ENCODE measurements at places on chromosomes 7 and 10.
A peak's percentile ranks its signal among the peaks of the same experiment; 100 is the strongest.

DNA sequence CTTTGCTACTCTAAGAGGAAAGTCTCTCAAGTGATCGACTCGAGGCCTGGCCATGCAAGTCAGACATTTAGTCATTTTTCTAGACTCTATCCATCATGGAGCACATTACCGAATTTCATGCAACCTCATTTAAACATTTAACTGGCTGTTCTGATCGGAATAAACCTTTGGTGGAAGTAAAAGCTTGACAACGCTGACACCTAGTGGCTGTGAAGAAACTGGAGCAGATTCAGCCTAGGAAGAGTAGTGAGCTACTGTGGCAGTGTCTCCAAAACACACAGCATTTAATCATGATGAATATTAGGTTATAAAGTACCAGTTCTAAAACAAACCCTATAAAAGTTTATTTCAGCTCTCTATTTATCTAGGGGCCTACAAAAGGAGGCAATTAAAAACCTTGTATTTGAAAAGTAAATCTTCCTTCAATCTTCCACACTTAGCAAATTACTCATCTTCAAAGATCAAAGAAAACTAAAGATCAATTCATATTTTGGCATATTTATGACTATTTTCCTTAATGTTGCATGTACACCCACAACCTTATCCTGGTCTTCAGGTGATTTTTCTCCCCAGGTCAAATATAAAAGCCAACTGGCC, 175.0 kb downstream of the CTNNA3 start:
- peak; percentile 31 for DNase-seq

DNA sequence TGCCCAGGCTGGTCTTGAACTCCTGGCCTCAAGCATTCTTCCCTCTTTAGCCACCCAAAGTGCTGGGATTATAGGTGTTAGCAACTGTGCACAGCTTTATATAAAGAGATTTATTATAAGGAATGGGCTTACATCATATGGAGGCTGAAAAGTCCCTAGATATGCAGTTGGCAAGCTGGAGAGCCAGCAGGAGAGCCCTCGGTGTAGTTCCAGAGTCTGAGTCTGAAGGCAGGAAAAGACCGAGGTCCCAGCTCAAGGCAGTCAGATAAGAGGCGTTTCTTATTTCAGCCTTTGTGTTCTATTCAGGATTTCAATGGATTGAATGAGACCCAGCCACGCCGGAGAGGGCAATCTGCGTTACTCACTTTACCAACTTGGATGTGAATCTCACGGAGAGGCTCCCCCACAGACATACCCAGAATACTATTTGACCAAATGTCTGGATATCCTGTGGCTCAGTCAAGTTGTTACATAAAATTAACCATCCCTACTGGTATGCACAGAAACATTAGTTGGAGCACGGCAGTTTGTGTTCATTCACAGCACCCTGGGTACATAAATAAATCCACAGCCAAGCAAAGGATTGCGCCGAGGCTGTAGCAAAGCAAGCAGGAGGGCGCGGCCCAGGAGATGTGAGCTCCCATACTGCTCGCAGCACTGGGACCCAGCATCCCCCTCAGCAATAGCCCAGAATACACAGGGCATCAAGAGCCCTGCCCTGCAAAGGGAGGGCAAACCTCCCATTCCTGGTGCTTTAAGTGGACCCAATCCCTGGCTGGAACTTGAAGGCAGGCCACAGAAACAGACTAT, 158.4 kb upstream of the ZNF32 start:
- DNase-seq, result no peak

GRCh38 chr10:43037440-43037839, 39.4 kb upstream of the RET start:
- no peak for DNase-seq

DNA sequence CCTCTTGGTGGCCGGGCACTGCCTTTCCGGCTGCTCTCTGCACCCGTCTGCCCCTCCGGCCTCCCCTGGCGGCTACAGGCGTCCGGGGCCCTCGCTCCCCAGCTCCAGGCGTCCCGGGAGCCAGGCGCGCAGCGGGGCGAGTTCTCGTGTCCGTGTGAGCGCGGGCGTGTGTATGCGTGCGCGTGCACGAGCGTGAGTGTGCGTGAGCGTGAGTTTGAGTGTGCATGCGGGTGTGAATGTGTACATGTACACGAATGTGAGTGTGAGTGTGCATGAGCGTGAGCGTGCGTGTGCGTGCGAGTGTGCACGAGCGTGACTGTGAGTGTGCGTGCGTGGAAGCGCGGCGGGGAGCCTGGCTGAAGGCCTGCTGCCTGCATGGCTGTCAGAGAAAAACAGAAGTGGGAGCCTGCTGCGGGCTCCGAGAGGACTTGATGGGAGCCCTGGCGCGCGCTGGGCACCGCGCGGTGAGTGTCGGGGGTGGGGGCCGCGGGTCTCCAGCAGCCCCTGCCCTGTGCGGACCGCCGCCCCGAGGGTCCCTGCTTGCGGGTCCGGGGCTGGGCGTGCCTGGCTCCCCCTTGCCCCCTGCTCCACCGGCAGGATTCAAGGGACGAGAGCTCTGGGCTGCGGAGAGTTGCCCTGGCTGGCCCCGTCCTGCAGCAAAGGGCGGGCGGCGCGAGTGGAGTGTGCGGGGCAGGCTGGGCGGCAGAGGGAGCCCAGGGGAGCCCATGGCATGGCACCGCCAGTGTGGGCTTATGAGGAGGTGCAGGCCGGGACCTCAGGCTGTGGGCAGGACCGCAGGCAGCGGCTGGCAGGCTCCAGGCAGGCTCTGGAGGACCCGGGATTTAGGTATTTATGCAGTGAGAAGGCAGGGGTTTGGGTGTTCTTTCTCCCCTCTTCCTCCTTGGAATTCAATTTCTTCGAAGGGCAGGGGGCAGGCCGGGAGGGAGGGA, 75.8 kb upstream of the EN2 start:
- no peak for DNase-seq

DNA sequence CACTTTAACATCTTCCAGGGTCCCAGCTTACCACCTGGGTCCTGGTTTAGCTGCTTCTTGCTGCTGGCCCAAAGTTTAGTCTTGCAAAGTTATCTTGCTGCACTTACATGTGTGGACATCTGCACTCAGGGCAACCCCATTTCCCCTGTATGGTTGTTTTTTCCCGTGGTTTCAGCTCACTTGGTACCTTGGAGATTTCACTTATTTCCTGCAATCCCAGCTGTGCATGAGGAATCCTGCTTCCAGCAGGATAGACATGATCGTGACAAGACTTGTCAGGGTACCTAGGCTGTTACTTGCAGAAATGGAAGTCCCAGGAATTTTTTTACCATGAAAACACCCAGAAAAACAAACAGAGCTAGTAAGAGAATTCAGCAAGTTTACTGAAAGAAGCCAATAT, 95.9 kb upstream of the LEP start:
- no peak for DNase-seq

DNA sequence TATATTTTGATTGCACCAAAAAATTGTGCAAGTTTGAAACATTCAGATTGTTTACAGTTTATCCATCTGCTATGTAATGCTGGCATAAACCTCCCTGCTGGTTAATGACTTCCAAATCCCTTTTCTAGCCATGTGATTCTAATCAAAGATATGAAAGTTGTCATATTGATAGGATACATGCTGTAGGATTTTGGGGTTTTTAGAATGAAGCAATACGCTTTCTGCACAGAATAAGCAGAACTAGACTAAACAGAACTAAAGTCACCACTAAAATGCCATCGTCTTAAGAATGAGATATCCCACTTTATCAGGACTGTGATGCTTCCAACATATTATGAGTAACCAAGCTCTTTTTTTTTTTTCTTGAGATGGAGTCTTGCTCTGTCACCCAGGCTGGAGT, 856 bp downstream of the SSMEM1 start:
- DNase-seq, result no peak

DNA sequence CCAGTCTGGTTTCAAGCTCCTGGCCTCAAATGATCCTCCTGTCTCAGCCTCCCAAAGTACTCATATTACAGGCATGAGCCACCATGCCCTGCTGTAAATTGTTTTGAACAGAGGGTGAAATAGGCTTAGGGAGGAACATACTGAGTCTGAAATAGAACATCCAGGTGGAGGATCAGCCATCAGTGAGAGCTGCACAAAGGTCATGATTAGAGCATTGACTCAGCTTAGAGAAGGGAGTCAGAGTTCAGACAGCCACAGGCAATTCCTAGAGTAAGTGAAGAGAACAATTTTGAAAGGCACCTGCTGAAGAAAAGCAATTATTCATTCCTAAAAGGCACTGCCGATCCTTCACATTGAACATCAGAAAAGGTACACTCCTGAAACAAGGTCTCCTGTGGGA, 15.9 kb upstream of the NEBL start:
- no peak for DNase-seq

DNA sequence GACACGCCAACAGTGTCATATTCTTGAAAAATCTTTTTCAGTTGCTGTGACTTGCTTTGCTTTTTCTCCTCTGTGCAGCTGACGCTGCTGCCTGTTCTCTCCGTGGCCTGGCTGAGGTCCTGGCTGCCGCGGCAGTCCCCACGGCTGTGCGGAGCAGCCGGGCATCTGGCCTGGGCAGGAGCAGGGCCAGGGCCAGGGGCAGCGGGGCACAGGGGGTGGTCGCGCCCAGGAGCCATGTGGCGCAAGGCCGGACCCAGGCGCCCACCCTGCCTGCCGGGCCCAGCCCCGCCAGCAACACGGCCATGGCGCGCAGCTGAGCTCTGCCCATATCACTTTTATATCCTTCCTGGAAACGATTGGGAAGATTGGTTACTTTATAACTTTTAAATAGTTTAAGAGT, 109.4 kb upstream of the ACBD5 start:
- DNase-seq, result no peak

- no peak for DNase-seq
These were observed 12.2 kb downstream of the ZNF488 start for GRCh38 chr10:47371629-47372485.

GRCh38 chr7:83835424-83835823, 186.5 kb upstream of the SEMA3E start:
- no peak for DNase-seq

DNA sequence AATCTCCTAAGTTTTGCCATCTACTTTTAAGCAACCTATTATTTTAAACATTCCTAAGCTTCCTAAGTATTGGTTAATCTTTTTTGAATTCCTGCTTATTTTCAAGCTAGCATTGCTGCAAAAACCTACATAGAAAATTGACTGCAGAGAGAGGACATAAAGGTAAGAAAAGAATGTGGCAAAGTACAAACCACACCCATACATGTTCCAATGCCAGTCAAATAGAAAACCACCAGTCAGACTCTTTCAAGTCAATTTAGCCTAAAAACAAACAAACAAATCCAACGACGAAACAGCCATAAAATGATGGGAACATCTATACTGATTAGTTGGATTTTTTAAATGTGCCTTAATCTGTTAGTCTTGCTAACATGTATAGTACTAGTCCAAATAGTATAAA, 804.8 kb downstream of the GRM8 start:
- DNase-seq, result no peak

DNA sequence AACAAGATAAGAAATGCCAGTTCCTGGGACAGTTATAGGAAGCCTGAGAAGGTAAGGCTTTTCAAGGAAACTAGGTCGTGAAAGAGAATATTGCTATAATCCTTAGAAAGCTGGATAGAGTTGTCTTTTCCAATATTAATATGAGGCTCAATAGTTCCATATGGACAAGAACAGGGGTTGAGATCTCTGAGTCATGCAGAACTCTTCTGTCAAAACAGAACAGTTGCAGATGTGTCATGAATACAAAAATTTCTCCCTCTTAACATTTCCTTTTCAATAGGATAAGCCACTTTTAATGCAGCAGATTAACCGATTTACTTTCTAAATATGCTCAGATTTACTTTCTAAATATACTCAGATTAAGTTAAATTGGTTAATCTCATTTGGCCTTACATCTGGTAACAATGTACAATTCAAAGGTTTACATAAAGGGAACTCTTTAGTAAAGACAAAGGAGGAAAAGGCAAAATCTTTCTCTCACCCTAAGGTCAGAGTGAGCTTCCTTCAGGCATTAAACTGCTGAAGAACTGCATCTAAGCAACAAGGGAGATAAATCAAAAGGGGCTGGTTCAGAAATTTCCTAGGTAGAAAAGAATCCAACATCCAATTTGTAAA, 104.7 kb upstream of the PCDH15 start:
- no peak for DNase-seq

- DNase-seq, result no peak
These were observed 230.0 kb downstream of the PHF14 start for GRCh38 chr7:11203683-11204082.

- DNase-seq, result no peak
These were observed 28.3 kb downstream of the ZFAND2A start for GRCh38 chr7:1131471-1132265.

- DNase-seq, result no peak
These were observed 62.7 kb downstream of the LRRC4 start for GRCh38 chr7:127968547-127968946.

GRCh38 chr10:5159126-5159525, 25.8 kb downstream of the AKR1C8 start:
- DNase-seq, result no peak

- peak; percentile 57 for DNase-seq
These were observed 38.2 kb downstream of the GSDME start for GRCh38 chr7:24718977-24719491.

- DNase-seq, result no peak
These were observed 4.3 kb downstream of the ADCY1 start for GRCh38 chr7:45578467-45578866.

DNA sequence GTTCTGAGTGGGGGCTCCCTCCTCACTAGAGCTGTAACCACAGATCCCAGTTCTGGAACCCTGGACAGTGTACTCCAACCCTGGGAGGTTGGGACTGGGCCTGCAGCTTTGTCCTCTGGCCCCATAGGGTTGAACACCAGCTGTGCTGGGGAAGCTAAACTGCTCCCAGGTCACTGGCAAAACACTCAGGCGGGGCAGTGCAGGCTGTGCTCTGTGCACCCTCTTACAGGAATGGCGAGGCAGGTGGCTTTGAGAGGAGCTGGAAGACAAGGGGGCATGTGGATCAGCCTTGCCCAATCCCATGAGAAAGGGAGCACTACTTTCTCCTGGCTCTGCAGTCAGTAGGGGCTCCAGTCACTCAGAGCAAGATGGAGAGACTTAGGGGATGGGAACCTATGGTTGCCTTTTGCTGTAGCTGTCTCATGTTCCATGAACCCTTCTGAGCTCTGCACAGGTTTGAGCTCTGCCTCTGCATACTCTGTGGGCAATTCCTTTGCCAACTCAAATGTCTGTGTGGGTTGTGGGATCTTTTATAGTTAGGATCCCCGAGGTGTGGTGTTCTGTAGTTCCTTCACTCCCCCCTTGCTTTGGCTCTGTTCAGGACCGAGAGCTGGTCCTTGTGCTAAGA, 90.7 kb downstream of the SLC25A40 start:
- DNase-seq, result no peak

- no peak for DNase-seq
These were observed 295.9 kb downstream of the TFEC start for GRCh38 chr7:115734641-115735040.

- no peak for DNase-seq
These were observed 8.4 kb downstream of the SEM1 start for GRCh38 chr7:96701258-96701657.

- DNase-seq, result no peak
These were observed 87.4 kb upstream of the ZMIZ1 start for GRCh38 chr10:78981257-78981969.

DNA sequence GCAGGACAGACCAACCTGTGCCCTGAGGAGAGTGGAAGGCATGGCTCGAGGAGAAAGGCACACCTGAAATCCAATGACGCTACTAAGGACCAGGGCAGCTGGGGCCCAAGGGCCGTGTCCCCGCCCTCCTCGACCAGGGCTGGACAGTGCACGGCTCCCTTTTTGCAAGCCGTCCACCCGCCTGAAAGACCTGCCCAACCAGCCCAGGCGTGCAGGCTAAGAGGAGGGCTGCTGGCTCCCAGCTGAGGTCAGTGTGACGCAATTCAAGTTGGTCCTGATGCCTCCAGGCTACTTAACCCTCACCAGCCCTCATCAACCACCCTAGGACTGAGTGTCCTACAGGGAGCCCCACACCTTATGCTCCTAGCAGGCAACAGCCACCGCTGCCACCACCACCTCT, 69.3 kb downstream of the DLG5 start:
- peak; percentile 92 for DNase-seq
